ENCODE measurements at places on chromosomes 13 and 19.

- no peak for DNase-seq
Observed at GRCh38 chr19:31272583-31273106, 76.6 kb downstream of the TSHZ3 start.

- no peak for DNase-seq
Observed at GRCh38 chr19:44810234-44811121, 1.6 kb downstream of the BCAM start.

- DNase-seq, result no peak
Observed at GRCh38 chr19:55080121-55080967, 4.7 kb downstream of the EPS8L1 start.

DNA sequence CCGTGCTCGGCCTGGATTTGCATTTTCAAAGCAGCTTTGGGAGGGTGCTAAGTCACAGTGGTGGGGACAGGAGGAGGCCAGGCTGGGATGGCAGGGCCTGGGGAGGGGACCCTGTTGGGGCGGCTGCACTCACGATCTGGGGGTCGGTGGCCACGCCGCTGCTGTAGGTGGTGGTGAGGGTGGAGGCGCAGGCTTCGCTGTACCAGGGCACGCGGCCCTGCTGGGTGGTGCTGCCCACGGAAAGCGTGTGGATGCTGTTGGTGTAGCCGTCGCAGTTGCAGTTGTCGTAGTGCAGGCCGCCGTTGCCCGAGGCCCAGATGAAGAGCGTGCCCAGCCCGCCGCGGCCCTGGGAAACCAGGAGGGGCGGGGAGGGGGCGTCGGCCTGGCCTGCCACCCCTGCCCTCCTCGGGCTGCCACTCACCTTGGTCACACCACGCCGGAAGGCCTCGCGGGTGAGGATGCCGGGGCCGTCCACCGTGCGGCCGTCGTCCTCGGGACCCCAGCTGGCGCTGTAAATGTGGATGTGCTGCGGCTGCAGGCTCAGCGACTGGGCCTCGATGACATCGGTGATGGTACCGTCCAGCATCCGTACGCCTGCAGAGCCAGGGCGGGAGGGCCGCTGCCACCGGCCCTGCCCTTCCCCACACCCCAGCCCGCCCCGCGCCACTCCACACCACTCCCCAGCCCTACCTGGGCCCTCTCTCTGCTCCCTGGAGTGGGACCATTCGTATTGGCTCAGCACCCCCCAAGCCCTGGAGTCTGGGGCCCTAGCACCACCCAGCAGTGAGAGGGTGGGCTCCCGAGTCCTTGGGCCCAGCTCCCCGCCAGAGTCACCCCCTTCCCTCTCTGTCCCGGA lies 3.2 kb downstream of the PCSK4 start:
- DNase-seq, result no peak
